ENCODE measurements at places on chromosomes 7 and 10.

DNA sequence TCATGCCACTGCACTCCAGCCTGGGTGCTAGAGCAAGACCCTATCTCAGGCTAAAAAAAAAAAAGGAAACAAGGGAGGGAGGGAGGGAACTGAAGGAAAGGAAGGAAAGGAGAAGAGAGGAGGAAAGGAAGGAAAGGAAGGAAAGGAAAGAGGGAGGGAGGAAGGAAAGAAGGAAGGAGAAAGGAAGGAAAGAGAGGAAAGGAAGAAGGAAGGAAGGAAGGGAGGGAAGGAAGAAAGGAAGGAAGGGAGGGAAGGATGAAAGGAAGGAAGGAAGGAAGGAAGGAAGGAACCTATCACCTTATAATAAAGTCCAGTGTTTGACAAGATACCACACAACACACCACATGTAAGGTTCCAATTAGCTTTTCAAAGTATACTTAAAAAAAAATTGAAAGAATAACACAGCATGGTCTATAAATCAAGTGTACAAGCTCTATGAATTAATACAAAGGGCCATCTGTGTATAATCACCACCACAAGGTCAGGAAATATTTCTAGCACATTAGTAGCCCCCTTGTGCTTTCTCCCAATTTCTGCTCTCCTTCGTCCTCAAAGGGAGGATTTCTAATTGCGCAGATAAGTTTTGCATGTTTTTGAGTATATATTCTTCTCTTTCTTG is 26.4 kb downstream of the RNF216 start:
- no peak for DNase-seq

GRCh38 chr10:62666275-62666674 is 138.2 kb upstream of the ADO start:
- no peak for DNase-seq

GRCh38 chr10:70991140-70992124 is 103.1 kb upstream of the PCBD1 start:
- DNase-seq: no peak

DNA sequence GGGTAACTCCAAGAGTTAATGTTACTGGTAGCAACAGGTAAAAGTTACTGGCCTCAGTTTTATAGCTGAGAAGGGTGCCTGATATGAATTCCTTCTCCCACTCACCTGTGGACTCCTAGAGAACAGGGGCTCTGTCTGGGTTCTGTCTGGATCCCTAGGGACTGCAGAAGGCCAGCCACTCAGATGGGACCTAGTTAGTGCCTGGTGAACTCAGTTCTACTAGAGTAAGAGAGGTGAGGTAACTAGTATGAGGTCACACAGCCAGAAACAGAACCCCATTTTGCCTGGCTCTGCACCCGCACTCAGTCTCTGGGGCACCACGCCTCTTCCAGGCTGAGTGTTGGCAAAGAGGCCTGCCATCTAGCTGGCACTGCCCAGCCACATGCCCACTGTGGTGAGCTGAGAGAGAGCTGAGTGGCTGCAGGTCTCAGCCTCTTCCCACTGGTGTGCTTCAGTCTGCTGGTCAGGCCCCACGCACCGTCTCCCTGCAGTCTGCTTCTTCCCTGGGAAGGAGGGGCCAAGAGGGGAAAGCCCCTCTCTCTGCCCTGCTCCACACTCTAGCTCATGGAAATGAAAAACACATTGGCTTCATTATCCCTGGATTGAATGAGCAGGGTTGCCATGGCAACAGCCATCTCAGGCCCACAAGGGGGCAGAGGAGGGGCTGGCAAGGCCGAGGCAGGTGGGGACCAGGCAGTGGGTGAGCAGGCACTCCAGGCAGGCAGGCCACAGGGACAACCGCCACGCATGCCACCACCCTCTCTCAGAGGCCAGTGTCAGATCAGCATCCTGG is 110.6 kb downstream of the ZMIZ1 start:
- DNase-seq: peak; percentile 70

DNA sequence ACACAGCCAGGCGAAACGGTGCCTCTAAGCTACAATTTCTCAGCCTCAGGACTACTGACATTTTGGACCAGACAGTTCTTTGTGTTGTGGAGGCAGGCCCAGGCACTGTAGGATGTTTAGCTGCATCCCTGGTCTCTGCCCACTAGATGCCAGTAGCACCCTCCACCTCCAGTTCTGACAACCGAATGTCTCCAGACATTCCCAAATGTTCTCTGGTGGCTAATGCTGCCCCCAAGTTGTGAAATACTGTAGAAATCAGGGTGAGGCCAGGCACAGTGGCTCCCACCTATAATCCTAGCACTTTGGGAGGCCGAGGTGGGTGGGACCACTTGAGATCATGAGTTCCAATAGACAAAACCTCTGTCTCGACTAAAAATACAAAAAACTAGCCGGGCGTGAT is 18.2 kb downstream of the HNRNPF start:
- no peak for DNase-seq

GRCh38 chr10:131402771-131403650 is 91.5 kb upstream of the TCERG1L start:
- DNase-seq: no peak

DNA sequence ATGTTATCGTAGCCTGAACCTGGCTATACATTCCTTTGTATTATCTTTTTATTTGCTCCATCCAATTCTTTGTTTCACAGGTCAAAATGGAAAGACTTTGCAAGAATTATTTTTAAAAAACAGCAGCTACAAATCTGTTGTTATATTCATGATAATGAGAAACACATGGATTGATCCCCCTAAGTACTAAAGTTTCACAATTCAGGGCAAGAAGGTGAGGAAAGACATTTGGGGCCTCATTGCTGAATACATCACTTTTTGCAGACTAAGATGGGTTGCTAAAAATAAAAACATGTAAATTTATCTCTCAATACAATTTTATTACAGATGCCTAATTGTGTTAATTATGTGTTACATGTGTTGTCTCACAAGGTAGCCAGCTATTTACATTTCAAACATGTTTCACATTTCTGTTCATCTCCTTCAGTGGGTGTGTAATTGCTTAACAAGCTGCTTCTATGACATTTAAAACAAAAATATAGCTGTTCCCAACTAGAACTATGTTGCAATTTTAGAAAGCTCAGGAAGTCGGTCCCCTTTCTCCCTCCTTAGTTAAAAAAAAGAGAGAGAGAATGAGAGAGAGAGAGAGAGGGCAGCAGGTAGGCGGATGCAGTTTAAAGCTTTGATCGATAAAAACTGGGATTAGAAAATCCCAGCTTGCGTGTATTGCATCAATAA is 606.3 kb upstream of the FZD8 start:
- DNase-seq: no peak

DNA sequence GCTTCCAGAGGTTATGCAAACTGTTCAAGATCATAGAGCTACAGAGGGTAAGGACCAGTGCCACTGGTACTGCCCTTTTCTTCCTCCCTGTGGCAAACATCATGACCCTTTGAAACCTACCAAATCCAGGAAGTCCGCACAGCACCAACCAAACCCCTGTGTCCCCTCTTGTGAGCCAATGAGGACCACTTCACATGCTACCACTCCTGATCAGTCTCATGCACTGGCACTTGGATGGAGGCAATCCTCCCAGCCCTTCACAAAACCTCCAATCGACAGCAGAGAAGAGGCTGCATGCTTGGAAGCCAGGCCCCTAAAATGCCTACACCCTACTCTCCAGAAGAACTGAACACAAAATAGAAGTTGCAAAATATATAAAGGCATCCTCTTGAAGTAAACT is 248.0 kb downstream of the TNS3 start:
- no peak for DNase-seq

DNA sequence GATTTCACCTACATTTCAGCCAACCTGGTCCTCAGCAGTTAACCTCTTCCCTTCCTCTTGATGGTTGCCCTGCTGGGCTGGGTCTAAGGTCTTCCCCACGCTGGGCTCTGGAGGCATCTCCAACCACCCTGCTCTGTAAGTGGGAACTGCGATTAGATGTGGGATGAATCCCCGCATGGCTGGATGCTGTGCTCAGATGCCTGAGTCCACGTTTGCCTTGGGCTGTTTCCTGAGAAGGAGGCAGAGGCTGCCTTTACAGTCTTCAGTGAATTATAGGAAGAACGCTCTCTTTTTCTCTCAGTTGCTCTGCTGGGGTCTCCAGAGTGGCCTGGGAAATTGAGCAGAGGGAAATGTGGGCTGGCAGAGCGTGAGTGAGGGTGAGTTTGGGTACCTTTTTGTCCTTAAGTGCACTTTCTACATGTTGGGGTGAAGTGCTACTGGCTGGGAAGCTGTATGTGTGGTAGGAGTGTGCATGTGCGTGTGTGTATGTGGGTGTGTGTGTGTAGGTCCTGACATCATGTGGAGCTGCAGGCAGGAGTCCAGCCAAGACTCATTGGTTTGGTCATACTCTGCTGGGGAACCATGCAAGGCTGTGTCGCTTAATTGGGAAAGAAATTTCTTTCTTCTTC is 1.5 kb downstream of the GIMAP8 start:
- DNase-seq: no peak

DNA sequence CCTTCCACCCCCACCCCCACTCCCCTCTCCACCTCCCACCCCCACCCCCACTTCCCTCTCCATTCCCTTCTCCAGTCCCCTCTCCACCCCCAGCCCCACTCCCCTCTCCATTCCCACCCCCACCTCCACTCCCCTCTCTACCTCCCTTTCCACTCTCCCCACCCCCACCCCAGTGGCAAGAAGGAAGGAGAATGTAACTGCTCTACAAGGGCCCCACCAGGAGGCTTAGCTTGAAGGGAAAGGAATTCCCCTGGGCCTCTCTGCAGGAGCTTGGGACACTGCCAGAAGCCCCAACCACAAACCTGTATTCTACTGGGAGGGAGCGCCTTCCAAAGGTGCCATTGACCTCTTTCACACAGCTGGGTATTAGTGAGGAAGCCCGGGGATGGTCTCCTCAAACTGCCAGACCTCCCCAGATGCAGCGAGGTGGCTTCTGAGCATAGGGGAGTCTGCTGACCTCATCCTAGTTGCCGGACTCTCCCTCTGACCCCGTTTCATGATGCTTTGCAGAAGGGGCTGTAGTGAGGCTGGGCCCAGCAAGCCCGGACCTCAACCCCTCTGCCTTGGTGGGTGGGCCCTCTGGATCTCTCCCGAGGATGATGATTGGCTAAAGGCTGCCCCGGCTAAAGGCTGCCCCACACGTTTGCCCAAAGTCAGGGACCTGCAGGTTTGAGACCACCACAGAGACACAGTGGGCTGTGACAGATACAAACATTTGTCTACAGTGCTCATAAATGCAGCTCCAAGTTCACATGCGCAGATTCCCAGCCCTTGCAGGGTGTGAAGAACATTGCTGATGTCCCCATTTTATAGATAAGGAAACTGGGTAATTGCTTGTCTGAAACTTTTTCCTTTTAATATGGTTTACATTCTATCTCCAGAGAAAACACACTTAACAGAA is 2.9 kb downstream of the DEPP1 start:
- peak; percentile 12 for DNase-seq

DNA sequence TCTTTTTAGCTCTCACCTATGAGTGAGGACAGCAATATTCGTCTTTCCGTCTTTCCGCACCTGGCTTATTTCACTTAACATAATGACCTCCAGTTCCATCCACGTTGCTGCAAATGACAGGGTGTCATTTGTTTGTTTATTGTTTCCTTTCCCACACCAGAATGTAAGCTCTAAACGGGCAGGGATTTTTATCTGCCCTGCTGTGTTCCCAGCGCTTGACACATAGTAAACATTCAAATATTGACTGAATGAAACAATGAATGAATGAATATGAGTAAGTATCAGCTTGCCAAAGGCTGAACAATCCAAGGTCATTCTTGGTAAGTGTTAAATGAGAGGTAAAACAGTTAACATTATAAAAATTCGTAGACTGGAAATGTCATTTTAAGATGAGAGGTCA is 12.8 kb downstream of the SH3PXD2A start:
- DNase-seq: no peak

DNA sequence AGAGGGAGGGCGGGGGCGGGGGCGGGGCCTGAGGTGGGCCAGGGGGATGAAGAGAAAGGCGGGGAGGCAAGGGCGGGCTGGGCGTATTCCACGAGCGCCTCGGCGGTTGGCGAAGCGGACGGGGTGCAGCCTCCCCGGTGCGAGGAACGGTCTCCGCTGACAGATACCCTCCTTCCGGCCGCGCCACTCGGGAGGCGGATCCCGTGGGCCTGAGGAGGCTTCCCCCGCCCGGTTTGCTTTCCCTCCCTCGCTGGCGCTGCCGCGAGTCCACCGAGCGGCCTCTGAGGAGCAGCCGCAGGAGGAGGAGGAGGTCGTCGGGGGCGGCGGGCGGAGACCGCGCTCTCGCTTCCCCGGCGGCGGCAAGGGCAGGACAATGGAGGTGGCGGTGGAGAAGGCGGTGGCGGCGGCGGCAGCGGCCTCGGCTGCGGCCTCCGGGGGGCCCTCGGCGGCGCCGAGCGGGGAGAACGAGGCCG is at the start of gene TRIM24:
TSS of gene TRIM24 (plus strand) at position 84 of the 473 bp plus-strand sequence. CDS start at position 374, 290 bp downstream.
- DNase-seq: peak; percentile 99

GRCh38 chr10:101906586-101907183 is 63.1 kb upstream of the KCNIP2 start:
- DNase-seq: no peak

- no peak for DNase-seq
These were observed 60.4 kb downstream of the SORCS1 start for GRCh38 chr10:107104026-107104652.

Measured in NCI-H1105 treated with DMSO at 0.1 percent for 48 hours (cell line).